KG1 (cell line): ENCODE measurements at places on chromosomes 2 and 18.

- DNase-seq: no peak
Observed at GRCh38 chr18:26746398-26746797, 119.1 kb downstream of the AQP4 start.

DNA sequence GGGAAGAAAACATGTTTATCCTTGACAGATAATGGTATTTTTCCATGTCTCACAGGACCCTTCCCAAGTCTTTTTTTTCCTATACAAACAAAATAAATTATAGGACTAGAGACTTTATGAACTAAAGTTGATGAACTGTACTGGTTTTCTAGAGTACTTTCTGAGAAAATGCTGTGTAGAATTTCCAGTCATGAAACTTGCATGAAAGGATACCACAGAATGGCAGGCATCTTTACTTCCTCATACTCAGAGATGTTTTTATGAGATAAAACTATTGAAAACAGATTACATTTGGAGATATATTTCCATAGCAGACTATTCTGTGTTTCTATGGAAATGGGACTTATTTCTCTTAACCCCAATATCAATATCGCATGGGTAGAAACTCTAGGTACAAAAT is 403.5 kb downstream of the PARD3B start:
- peak; percentile 42 for DNase-seq

GRCh38 chr2:159035790-159036411 is 67.5 kb downstream of the TANC1 start:
- DNase-seq: no peak

- DNase-seq: no peak
Observed at GRCh38 chr2:42199626-42200025, 30.5 kb downstream of the EML4 start.

DNA sequence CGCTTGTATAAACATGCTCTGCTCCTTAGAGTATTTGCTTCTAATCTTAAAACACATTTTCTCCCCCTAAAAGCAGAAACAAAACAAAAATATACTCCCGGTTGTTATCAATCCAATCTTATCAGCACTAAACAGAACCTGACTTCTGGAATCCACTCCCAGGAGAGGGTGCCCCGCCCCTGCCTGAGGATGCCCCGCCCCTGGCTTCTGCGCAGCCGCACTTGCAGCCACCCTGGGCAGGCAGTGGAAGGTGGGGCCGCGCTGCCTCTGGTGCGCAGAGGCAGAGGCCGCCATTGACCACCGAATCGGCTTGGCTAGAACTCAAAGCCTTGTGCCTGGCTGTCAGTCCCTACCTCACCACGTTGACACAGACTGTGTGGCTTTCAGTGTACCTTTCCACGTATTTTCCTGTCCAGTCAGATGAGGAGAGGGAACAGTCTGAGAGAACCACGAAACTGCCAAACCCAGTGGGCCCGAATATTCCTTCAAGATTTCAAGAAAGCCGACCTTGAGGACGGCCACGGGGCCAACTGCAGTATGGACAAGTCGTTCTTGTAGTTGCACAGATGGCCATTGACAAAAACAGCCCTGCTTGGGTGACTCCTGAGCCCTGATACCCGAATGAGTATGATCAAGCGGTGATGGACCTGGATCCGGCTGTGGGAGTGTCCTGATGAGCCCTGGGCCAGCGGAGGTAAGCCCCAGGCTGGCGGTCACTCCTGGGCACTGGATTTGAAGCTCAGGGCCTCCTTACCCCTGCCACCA is 46.2 kb upstream of the ARHGAP28 start:
- DNase-seq: no peak

DNA sequence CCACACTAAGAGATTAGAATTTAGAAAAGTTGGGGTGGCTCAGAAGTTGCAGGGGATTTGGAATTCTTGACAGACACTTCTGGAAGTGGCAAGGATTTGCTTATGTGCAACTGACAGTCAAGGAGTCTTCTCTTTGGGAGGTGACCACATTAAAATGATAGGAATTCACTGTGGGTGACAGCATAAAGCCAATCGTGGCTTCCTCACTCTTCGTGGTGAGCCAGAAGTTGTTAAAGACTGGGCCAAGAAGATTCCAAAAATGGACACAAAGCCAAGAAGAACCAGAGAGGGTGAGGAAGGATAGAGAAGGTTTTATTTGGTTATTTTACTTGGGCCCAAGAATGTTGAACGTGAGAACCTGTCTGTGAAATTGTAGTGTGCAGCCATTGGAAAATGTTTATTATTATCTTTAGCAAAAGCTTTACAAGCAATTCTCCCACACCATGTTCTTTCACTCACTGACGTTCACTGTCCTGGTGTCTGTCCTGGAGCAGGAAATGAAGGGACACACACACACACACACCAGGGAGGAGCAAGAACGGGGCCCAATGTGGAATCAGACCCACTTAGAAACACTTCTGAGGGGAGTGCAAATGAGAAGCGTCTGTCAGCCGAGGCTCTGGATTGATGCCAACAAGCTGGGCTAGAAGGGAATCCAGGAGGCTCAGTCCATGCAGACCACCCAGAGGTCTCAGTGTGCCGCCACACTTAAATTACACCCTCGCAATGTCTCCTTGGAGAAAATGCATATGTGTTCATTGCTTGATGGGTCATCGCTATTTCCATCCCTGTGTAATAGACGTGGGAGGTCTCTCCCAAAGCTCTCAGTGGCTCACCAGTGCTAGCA is 37.2 kb downstream of the STEAP3 start:
- DNase-seq: no peak

DNA sequence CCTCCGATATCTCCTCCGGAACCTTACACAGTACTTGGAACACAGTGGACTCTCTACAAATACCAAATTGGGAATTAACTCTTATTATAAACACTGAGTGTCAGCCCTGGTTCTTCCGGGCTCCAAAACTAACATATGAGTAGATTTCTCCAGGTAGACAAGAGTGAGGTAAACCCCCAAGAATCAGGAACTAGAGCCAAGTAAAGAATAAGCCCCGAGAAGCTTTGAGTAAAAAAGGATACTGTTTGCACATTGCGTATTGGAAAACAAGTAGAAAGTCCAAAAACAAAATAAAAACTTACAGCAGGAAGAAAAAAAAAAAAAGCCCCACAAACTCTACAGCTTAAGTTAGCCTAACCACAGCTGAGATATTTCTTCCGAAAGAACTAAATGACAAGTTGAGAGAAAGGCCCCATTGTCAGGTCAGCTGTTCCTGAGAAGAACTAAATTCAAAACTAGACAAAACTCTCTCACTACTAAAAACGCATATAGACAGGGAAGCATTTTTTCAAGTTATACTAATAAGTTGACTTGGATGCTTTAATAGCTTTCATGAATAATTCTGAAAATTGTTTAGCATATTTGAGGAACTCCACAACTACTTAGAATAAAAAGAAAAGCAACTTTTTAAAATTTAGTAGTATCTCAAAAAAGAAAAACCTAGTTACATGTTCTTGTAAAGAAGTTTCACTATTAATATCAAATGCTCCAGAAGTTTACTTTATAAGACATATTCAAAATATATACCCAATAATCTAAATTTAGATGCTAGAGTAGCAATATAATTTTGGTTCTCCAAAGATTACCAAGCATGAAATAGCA is 4.3 kb upstream of the HAAO start:
- no peak for DNase-seq

- DNase-seq: no peak
Observed at GRCh38 chr18:470661-471501, 29.6 kb downstream of the COLEC12 start.

GRCh38 chr2:29443627-29444026 is 328.4 kb downstream of the CLIP4 start:
- no peak for DNase-seq

DNA sequence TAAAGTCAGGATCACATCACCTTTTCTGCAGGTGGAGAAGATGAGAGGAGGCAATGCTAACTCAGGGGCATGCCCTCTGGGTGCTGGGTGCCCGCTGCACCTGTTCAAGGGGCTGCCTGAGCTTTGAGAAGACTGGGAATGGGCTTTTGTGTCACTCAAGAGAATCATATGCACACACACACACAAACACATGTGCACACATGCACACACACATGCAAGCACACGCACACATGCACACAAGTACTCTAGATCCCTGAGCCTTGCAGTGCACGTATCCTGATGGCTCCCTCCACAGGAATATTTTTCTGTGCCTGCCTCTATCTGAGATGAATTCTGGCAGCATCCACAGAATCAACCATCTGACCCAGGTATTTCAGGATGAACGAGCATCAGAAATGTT is 110.0 kb upstream of the TEX51 start:
- DNase-seq: no peak

DNA sequence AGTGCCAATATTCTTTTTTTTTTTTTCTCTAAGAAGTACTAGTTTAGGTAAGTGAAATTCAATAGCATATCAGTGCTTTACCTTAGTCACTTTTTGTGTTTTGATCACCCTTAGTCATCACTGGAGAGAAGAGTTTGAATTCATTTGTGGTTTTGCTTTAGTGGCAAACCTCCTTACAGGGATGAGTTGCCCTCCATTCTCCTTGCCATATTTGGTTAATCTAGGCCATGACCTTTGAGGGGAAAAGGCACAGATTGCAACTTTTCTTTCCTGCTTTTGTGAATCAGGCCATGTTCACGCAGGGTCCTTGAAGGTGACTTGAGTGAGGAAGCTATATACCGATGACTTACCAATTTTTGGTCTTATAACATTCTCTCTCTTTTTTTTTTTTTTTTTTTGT is 34.4 kb downstream of the PLEKHA3 start:
- DNase-seq: no peak

GRCh38 chr2:158753641-158754611 is 41.2 kb upstream of the DAPL1 start:
- DNase-seq: peak; percentile 34

DNA sequence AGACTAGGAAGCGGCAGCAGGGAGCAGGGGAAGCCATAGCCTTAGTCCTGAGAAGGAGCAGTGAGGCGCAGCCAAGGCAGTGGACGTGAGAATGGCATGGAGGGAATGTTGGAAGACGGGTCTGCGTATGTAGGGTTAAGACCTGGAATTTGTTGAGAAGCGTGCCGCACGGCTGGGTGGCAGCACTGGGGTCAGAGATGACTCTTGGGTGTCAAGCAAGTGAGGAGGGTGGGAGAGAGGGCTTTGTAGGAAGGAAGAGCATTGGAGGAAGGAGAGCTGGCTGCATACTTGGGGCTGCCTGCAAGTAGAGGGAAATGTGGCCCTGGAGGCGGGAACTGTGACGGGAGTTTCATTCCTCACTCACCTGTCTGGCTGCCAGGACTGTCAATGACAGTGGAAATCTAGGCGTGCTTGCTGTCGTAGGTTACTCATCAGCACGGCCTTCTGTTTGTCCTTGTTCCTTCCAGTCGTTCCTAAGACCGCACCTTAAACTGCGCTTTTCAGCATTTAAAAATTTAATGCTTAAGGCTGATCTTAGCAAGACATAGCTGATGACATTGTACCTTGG is 108.0 kb downstream of the ITGB1BP1 start:
- no peak for DNase-seq

- no peak for DNase-seq
Observed at GRCh38 chr2:145652571-145653545, 1132.9 kb upstream of the ZEB2 start.

GRCh38 chr2:682226-682625 is 5.0 kb upstream of the TMEM18 start:
- DNase-seq: no peak

GRCh38 chr2:18611604-18612003 is 22.2 kb upstream of the NT5C1B start:
- DNase-seq: no peak

GRCh38 chr2:24682304-24682703 is 110.9 kb downstream of the PTRHD1 start:
- DNase-seq: no peak

- DNase-seq: no peak
Observed at GRCh38 chr18:44986933-44987332, 306.2 kb downstream of the SETBP1 start.

- DNase-seq: no peak
Observed at GRCh38 chr2:152565884-152566727, 151.2 kb downstream of the PRPF40A start.

DNA sequence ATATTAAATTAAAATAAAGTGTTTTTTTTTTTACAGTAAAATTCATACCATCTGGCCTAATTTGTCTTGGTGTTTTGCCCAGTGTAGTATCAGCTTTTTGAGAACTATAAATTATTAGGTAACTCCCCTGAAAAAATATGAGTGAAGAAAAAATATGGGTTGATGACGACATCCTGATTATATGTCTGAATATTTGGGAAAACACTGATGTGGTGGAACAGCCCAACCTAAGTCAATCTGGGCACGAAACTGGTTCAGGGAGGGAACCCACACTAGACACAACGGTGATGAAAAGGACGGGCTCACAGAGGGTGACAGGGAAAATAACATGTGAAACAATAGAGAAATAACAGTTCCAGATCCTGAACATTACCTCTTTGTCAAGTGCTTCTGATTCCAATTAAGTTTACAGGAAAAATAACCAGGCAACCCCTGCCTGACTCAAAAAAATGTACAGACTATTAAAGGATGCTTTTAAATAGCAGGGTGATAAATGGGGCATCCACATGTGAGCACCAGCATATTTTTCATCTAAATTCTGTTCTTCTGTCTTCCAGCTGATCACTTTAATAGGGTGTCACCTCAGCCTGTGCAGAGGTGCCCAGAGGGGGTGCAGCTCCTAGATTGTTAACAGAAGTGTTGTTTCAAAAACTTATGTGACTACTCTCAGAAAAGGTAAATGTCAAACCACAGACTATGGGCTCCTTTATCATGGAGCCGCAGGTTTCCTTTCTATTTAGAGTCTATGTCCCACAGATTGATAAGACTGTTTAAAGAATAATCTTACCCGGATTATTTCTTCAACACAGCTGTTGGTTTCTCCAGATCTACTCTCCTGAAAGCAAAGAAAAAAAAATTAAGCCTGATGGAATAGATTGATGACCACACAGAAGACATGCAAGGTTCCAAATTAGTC is 305.4 kb downstream of the AFF3 start:
- no peak for DNase-seq

- DNase-seq: no peak
Observed at GRCh38 chr2:76692908-76693307, 829.3 kb downstream of the LRRTM4 start.

- DNase-seq: no peak
Observed at GRCh38 chr2:189236066-189236465, 56.5 kb upstream of the COL5A2 start.

DNA sequence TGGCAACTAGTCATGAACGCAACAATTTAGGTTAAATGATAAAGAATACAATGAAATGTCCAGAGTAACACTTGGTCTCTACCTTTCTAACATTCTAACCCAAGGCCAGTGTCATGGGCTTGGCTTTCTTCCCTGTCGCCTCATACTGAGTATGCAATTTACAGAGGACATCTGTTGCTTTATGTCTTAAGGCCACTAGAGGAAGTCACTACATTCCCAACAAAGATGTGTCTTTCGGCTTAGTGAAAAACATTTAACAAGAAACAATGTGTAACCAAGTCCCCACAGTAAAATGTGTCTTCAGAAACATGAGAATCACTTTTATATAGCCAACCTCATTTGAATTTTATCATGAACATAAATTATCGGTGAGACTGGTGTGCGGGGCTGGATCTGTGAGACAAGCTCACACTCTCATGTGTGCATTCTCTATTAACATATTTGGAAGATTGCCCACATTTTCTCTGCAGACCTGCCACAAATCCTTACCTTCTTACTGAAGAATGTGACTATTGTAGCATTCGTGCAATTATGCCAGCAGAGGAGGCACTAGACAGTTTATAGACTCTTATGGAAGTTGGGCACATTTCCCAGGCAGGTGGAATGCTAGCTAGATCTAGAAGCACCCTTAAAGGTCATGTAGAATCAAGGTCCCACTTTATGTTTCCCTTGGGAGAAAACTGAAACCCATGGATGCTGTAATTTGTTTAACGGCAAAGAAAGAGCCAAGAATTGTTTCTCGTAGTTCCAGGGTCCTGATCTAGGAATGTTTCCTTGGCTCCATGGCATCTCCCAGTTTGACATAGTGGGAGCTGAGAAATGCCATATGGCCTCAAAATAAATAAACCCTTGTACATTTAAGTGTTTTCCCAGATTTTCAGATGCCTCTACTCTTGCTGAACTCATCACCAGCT is 101.8 kb downstream of the CD226 start:
- DNase-seq: no peak
